ENCODE measurements at places on chromosomes 3 and 15.
A peak's percentile ranks its signal among the peaks of the same experiment; 100 is the strongest.

- DNase-seq = no peak
Observed at GRCh38 chr3:177607589-177607988, 410.3 kb upstream of the TBL1XR1 start.

GRCh38 chr15:73397461-73397860 is 28.7 kb upstream of the HCN4 start:
- DNase-seq = no peak

DNA sequence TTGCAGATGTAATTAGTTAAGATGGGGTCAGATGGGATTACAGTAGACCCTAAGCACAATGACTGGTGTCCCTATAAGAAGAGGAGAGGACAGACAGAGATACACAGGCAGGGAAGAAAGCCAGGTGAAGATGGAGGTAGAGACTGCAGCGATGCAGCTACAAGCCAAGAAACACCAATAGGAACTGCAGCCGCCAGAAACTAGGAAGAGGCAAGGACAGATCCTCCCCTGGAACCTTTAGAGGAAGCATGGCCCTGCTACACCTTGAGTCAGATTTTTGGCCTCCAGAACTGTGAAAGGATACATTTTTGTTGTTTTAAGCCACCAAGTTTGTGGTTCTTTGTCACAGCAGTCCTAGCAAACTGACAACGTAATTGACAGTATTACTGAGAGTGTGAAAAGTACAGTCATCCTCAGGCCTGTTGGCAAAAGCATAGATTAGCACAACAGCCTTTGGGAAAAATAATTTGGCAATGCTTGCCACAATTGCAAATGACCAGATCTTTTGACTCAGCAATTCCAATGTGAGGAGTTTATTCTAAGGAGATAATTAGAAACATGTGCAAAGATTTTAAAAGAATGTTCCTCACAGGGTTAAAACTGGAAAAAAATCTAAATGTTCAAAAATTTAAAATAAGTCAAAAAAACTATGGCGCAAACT is 82.6 kb upstream of the TJP1 start:
- DNase-seq = no peak

DNA sequence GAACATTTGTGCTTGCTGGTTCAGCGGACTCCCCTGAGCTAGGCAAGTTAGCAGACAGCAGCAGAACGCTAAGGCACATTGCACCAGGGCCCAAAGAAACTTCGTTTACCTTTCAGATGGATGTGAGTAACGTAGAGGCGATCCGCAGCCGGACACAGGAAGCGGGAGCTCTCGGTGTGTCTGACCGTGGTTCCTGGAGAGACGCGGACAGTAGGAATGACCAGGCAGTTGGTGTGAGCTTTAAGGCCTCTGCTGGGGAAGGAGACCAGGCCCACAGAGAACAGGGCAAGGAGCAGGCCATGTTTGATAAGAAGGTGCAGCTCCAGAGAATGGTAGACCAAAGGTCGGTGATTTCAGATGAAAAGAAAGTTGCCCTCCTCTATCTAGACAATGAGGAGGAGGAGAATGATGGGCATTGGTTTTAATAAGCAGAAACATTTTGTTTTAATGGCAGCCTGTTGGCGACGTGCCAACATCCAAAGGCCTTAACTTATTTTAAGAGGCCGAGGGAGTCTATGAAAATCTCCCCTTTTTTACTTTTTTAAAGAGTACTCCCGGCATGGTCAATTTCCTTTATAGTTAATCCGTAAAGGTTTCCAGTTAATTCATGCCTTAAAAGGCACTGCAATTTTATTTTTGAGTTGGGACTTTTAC is 27.9 kb downstream of the SYNM start:
- no peak for DNase-seq

GRCh38 chr3:142586803-142587406 is 8.4 kb upstream of the ATR start:
- no peak for DNase-seq

DNA sequence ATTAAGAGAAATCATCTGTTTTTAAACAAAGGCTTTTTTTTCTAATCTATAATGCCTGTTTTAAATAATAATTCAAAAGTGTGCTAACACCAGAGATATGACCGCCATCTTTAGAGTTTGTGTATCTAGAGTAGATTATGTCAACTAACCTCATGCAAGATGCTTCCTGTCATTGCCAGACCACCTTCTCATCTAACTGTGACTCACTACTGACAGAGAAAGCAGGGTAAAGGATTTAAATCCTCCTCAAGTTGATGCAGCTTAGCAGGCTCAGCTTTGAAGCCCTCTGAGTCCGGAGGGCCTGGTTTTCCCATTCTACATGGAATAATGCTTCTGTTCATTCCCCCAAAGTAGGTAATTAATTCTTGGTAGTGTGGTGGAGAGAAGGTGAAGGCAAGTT is 108.5 kb downstream of the ECT2 start:
- no peak for DNase-seq

GRCh38 chr3:30122359-30122758 is 484.0 kb upstream of the TGFBR2 start:
- no peak for DNase-seq

GRCh38 chr15:87858651-87859050 is 397.9 kb downstream of the NTRK3 start:
- DNase-seq = no peak

GRCh38 chr3:151434151-151434890 is 26.5 kb downstream of the IGSF10 start:
- no peak for DNase-seq

DNA sequence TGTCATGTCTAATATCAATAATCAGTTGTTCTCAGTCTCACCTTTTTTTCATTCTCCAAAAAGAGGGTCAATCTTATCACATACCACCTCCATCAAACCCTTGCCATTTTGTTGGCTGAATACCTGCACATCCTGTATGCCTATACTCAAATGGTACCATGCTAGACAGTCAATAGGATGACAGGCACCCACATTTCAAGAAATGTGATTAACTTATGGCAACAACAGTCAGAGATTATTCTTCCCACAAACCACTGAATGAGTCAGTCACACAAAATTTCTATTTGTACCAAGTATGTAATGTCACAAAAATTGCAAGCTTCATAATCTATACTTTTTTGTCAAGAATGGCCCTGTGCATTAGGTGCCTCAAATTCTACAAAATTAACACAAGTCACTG is 5.1 kb upstream of the SLC27A2 start:
- DNase-seq = no peak

- DNase-seq = peak; percentile 52
Observed at GRCh38 chr3:42539871-42540714, 37.6 kb downstream of the VIPR1 start.
